CD4-positive, alpha-beta memory T cell (primary cell): ENCODE measurements at places on chromosomes 11 and 22. TPM values are rescaled to one million over a fixed set of nuclear protein-coding genes. Genes with fewer than 3 reads are reported as not detected.

TIGD3 gene
- 1.1 TPM for total RNA-seq

- H3K4me1 ChIP-seq, result no peaks in the 10 kb centered on the region
- DNase-seq, result no peak
- no peak overlapping the region for H3K27ac ChIP-seq
- no peak overlapping the region for H3K4me3 ChIP-seq
Measured at GRCh38 chr11:30653606-30654005, 67.5 kb upstream of the MPPED2 start.

- H3K36me3 ChIP-seq, result no peaks in the 10 kb centered on the region
- DNase-seq, result no peak
- H3K27ac ChIP-seq, result no peak overlapping the region
- H3K4me3 ChIP-seq, result no peak overlapping the region
- H3K4me1 ChIP-seq, result peaks cover 52% of the 10 kb centered on the region
Measured at GRCh38 chr22:39176714-39177455, 24.4 kb upstream of the CBX7 start.

OR52B4 gene
- not detected for total RNA-seq

DNA sequence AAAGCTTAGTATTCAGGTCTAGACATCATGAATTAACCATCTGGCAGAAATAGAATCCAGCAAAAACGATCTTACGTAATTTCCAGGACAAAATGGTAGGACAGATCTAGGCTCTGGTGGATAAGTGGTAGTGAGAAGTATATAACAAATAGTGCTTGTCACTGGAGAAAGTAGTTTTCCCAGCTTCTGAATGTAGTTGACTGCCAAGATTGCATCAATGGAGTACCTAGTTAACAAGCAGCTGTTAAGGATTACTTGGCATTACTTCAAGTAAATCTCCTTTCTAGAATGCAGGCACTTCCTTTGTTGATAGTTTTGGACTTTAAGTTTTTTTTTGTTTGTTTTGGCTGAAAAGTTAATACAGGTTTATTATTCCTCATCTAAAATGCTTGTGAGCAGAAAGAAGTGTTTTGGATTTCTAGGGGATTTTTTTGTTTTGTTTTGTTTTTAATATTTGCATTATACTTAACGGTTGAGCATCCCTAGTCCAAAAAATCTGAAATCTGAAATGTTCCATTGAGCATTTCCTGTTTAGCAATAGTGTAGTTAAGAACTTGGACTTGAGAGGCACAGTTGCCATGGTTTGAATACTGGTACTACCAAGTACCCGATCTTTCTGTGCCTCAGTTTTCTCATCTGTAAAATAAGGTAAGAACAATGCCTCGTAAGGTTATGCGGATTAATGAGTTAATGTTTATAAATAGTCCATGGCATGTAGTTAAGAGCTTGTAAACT is 20.3 kb downstream of the FAM118B start:
- no peaks in the 10 kb centered on the region for H3K36me3 ChIP-seq
- H3K4me3 ChIP-seq, result no peak overlapping the region
- H3K27ac ChIP-seq, result no peak overlapping the region
- no peaks in the 10 kb centered on the region for H3K27me3 ChIP-seq
- no peaks in the 10 kb centered on the region for H3K4me1 ChIP-seq

PLEKHA7 gene
- total RNA-seq, result 7.7 TPM

CALCA gene
- total RNA-seq, result not detected

- H3K36me3 ChIP-seq, result no peaks in the 10 kb centered on the region
- peaks cover 3% of the 10 kb centered on the region for H3K27me3 ChIP-seq
- H3K4me1 ChIP-seq, result no peaks in the 10 kb centered on the region
- no peak overlapping the region for H3K4me3 ChIP-seq
- no peak for DNase-seq
Measured at GRCh38 chr22:37433786-37434185, 6.5 kb upstream of the ELFN2 start.

GUCY1A2 gene
- not detected for total RNA-seq

DNA sequence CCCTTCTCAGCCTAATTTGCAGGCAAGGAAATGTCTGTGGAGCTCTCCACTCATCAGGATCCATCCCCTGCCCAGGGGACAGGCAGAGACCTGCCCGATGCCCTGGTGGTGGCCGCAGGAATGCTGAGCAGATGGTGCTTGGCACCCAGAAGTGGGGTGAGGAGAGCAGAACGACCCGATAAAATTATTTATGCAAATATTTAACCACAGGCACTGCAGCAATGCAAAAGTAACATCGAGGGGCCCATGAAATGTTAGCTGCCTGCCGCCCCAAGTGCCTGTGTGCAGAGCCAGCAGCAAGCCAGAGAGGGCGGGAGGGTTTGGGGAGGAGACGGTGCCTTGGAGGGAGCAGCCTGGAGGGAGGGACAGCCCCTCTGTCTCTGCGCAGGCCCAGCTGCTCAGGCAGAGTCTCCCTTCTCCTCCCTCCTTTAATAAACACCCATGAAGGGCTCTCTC is 205.5 kb downstream of the CTTN start:
- no peak overlapping the region for H3K4me3 ChIP-seq
- H3K4me1 ChIP-seq, result no peaks in the 10 kb centered on the region
- no peaks in the 10 kb centered on the region for H3K27me3 ChIP-seq

TMEM121B gene
- total RNA-seq, result 0.12 TPM

FKBP2 gene
- 46.4 TPM for total RNA-seq

DNA sequence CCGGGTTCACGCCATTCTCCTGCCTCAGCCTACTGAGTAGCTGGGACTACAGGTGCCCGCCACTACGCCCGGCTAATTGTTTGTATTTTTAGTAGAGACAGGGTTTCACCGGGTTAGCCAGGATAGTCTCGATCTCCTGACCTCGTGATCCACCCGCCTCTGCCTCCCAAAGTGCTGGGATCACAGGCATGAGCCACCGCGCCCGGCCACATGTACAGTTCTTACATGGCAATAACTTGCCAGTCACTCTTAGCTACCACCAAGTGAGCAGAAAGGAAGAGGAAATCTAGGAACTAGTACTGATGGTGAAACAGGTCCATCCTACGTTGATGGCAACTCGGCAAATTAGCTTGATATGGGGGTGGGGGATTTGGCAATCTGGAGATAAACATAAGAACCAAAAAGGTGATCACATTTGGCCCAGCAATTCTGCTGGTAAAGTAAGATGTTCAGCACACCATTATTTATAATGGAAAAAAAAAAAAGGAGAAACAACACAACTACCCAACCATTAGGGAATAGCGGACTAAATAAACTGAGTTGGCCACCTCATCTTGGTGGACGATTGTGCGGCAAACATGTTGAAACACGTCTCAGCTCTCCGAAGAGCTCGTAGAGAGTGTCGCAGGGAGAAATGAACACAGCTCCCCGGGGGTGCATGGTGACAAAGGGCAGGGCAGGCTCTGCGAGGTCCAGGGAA is 5.3 kb downstream of the NLRP6 start:
- no peak for DNase-seq
- H3K36me3 ChIP-seq, result no peaks in the 10 kb centered on the region
- H3K4me1 ChIP-seq, result peaks cover 71% of the 10 kb centered on the region
- no peak overlapping the region for H3K27ac ChIP-seq

MMP27 gene
- total RNA-seq, result not detected

F2 gene
- total RNA-seq, result not detected

DNA sequence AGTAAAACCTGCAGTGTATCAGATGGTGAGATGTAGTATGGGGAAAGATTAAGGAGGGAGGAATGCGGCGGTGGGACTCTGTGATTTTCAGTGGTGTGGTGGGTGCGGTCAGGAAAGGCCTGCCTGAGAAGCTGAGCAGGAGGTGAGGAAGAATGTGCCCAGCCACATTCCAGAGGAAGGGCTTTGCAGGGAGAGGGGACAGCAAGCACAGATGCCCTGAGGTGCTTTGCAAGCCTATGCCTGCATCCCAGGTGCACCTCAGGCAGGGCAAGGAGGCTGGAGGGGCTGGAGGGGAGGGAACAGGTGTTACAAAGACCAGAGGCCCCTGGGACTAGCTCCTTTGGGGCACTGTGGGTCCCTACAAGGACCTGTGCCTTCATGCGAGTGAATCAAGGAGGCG is 42.1 kb downstream of the MYO7A start:
- no peaks in the 10 kb centered on the region for H3K27me3 ChIP-seq
- no peak overlapping the region for H3K4me3 ChIP-seq
- H3K36me3 ChIP-seq, result no peaks in the 10 kb centered on the region

DNA sequence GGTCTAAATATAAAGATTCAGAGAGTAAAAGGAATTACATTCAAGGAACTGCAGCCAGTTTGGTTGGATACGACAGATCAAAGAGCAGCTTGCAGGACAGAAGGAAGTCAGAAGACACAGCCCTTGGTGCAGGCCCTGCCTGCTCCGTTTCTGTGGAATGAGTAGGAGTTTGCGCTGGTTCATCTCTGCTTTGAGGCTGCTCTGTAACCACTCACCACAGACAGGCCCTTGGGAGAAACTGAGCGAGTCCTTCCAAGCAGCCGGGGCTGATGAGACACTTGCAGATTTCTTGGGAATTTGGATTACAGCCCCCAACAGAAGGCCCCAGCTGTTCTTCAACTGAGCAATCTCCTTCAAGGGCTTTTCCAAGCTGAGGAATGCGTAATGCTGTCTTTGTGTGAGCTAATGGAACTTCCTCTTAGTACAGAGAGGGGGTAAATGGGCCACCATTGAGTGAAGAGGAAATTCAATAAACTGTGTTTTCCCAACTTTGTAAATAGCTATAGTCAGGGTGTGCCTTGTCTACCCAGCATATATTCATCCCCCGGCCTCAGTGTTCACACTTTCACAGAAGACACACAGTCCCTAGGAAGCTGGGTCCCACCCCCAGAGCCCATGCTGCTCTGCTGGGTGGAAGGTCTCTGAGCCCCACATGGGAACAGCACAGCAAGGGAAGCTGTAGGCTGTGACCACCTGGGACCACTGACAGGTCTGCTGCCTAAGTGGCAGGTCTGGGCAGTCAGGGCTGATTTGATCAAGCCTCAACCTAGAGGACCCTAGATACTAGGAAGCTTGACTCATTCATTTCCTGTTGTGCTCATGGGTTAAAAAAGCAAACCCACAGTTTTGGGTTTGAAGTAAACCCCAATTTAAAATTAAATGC is 16.6 kb downstream of the IL10RA start:
- no peaks in the 10 kb centered on the region for H3K27me3 ChIP-seq
- peak overlapping the region; percentile 53 for H3K27ac ChIP-seq
- peak overlapping the region; percentile 5 for H3K4me3 ChIP-seq
- peak; percentile 68 for DNase-seq

- peak overlapping the region; percentile 81 for H3K27ac ChIP-seq
- H3K36me3 ChIP-seq, result peaks cover 12% of the 10 kb centered on the region
- DNase-seq, result peak; percentile 78
- peak overlapping the region; percentile 95 for H3K4me3 ChIP-seq
Measured at GRCh38 chr11:47216121-47216798, 1.5 kb downstream of the DDB2 start.

- no peak overlapping the region for H3K27ac ChIP-seq
- no peaks in the 10 kb centered on the region for H3K36me3 ChIP-seq
- H3K4me3 ChIP-seq, result no peak overlapping the region
- no peak for DNase-seq
- H3K27me3 ChIP-seq, result no peaks in the 10 kb centered on the region
Measured at GRCh38 chr11:8220261-8221045, 43.2 kb downstream of the LMO1 start.

DNA sequence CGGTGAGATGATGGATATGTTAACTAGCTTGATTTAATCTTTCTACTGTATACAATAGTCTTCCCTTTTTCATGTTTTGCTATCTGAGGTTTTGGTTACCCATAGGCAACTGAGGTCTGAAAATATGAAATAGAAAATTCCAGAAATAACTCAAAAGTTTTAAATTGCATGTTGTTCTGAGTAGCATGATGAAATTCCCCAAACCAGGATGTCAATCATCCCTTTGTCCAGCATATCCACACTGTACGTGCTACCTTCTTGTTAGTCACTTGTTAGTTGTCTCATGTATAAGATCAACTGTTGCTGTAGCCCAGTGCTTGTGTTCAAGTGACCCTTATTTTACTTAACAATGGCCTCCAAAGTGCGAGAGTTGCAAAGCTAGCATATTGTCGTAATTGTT is 21.2 kb upstream of the OR10W1 start:
- H3K4me1 ChIP-seq, result no peaks in the 10 kb centered on the region
- H3K27ac ChIP-seq, result no peak overlapping the region
- H3K27me3 ChIP-seq, result no peaks in the 10 kb centered on the region
- no peak for DNase-seq

DNA sequence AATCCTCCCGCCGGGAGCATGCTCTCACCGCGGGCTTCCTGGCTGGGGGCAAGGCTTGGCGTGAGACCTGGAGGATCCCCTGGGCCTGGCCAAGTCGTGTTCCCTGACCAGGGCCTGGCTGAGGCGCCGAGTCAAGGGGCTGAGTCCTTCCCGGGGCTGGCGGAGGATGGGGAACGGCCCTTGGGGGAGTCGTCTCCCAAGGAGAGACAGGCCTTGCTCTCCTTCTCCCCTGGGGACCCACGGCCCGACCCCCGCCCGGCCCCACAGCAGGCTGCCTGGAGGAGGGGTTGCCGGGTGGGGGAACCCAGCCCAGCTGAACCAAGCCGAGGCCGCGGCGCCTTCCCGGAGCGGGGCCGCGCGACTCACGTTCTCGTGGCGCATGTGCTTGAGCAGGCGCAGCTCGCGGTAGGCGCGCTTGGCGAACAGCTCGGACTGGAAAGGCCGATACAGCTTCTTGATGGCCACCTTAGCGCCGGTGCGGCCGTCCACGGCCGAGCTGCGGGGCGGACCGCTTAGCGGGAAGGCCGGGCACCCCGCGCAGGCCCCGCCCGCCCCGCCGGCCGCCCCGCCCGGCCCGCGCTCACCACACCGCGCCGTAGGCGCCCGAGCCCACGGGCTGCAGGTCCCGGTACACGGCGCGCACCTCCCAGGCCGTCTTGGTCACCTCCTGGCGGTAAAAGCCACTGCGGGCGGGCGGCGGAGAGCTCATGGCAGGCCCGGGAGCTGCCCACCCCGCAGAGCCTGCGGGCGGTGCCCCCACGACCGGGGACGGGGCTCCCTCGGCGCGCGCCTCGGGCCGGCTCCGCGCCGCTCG is 475 bp downstream of the MAPK12 start:
- no peak overlapping the region for H3K27ac ChIP-seq
- H3K4me3 ChIP-seq, result no peak overlapping the region
- H3K27me3 ChIP-seq, result no peaks in the 10 kb centered on the region
- H3K4me1 ChIP-seq, result peaks cover 4% of the 10 kb centered on the region
- no peaks in the 10 kb centered on the region for H3K36me3 ChIP-seq

TEAD1 gene
- total RNA-seq, result 0.52 TPM

DNA sequence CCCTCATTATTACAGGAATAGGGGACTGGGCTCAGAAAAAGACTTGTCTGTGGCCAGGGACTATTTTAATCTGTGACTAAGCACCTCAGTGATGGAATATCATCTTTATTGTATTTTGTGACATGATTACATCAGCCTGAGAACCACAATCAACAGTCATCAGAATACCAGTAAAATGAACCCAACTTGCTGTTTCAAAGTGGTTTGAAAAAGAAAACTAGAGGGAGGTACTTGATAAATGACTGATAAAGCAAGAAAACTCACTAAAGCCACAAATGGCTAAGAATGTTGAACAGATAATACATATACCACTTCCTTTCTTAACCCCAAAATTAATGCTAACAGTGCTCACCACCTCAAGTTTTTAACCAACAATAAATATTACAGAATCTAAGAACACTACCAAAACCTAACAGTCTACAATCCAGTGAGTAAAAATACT is 155.7 kb downstream of the ATG16L2 start:
- DNase-seq, result no peak
- H3K27me3 ChIP-seq, result no peaks in the 10 kb centered on the region
- H3K4me3 ChIP-seq, result no peak overlapping the region
- H3K4me1 ChIP-seq, result peaks cover 28% of the 10 kb centered on the region

IGF2 gene
- total RNA-seq, result not detected

- no peaks in the 10 kb centered on the region for H3K4me1 ChIP-seq
- H3K4me3 ChIP-seq, result no peak overlapping the region
- no peaks in the 10 kb centered on the region for H3K27me3 ChIP-seq
- H3K27ac ChIP-seq, result no peak overlapping the region
- no peaks in the 10 kb centered on the region for H3K36me3 ChIP-seq
Measured at GRCh38 chr11:130738611-130739010, 177.7 kb downstream of the SNX19 start.

MYO18B gene
- total RNA-seq, result 0.19 TPM

TMA7B gene
- 10.2 TPM for total RNA-seq

OR5A1 gene
- total RNA-seq, result not detected
